Right forelimb (tissue), 1 donor: ENCODE measurements at places on chromosomes 13 and 19.
A peak's percentile ranks its signal among the peaks of the same experiment; 100 is the strongest.

GRCh38 chr19:30851646-30852045 lies 479.5 kb downstream of the ZNF536 start:
- no peak for DNase-seq

- peak; percentile 56 for DNase-seq
These were observed 53.8 kb upstream of the RCBTB2 start for GRCh38 chr13:48586591-48587103.

- no peak for DNase-seq
These were observed 19.0 kb downstream of the LYL1 start for GRCh38 chr19:13083627-13084026.

DNA sequence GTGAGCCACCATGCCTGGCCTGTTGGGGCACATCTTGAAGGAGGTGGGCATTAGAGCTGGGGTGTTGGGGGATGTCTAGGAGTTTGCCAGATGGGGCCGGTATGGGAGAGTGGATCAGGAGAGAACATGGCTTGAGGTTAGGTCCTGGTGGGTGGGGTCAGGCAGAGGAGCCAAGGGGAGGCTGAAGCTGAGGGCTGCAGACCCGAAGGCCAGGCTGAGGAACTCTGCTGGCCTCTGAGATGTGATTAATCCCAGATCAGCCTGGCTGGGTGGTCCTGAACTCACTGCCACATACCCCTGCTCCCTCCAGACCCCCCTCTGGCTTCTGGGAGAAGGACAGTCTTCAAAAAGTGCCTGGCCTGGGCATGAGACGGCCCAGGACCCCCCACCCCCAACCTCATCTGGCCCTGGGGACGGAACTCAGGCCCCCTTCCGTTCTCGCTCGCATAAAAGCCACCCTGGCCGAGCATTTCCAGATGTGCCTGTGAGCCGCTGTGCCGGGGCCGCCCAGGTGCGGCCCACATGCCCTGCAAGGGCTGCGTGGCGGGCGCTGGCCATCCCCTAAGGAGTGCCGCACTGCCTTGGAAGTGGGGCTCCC lies 2.7 kb downstream of the FSTL3 start:
- no peak for DNase-seq

GRCh38 chr13:94933230-94933751 lies 220.9 kb upstream of the SOX21 start:
- DNase-seq, result no peak

- DNase-seq, result no peak
These were observed 137.5 kb downstream of the KCNRG start for GRCh38 chr13:50152655-50153309.

- no peak for DNase-seq
These were observed 163.5 kb downstream of the KATNAL1 start for GRCh38 chr13:30143666-30144400.

GRCh38 chr13:25420161-25420560 lies 48.4 kb downstream of the ATP8A2 start:
- DNase-seq, result no peak

- DNase-seq, result peak; percentile 55
These were observed 73.4 kb upstream of the FLT1 start for GRCh38 chr13:28568286-28568685.
